ENCODE measurements at places on chromosomes 12 and 14.

GRCh38 chr12:83250866-83251265, 564.2 kb downstream of the TMTC2 start:
- no peak for DNase-seq

DNA sequence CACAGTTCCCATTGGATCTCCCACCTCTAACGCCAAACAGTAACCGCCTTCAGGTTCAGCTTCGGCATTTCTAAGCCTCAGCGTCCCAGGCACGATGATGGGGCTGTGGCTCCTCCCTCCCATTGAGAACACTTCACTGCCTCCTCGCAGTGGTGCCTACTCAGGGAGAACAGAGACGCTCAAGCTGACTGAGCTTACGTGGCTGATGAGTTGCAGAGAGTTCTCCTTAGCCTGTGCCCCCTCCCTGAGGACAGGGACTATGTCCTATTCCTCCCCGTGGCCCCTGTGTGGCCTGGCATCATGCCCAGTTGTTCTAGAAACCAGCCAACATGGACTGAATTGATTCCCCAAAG, 87.0 kb downstream of the ITPK1 start:
- DNase-seq = no peak

DNA sequence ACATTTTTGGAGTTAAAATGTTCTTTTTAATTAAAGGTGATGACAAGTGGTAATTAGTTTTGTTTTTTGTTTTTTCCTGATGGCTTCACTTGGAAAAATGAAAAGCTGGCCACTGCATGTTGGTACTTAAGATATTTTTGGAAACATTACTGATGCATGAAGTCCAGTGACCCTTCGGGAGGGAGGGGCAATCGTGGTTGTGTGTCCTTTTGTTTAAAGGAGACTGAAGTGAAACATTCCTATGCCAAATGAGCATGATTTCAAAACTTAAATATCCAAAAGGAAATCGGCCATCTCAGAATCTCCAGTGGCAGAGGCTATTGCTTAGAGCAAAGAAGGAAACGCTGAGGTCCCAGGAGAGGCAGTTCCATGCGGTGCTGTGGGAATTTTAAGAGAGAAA, 20.1 kb downstream of the LTBP2 start:
- DNase-seq = no peak

- DNase-seq = no peak
These were observed 72.0 kb upstream of the FKBP4 start for GRCh38 chr12:2722806-2723205.

DNA sequence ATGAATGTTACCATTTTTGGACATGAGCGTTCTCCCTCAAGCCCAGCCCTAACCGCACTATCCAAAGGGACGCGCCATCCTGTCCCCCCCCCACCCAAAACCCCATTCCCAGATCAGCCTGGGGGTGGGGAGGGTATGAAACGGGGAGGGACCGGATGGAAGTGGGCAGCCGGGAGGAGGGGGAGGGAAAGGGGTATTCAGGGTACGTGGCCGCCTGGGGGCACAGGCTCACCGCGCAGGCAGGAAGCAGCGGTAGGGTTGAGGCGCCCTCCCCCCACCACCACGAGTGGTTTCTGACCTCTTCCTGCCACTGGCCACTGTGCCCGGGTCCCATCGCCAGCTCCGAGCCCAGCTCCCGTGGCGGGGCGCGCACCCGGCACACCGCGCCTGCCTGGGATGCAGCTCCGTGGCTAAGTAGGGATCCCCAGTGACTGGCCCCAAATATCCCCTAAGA, 1.4 kb downstream of the ACTN1 start:
- peak; percentile 59 for DNase-seq

DNA sequence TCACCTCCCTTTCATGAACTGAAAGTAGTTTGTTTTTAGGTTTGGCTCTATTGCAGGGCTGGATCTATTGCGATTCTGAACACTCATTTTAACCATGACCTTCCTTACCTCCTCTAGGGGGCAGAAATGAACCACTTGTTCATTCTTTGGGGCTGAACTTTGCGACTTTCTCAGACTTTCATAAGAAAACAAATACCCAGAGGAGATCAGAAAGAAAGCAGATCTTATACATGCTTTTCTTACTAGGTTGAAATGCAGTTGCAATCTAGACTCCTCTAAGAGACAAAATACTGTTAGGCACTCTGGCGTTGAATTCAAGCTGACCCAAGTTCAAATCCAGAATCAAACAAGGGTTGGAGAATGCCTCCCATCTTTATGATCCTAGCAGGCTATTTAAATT, 32.6 kb upstream of the PLEKHG3 start:
- no peak for DNase-seq

All from stimulated activated CD8-positive, alpha-beta memory T cell treated with anti-CD3 and anti-CD28 coated beads, Interleukin-2, amount 100 ng/mL, for 48 hours (primary cell).